ENCODE measurements at places on chromosomes 1 and 21.

- DNase-seq = no peak
These were observed 173.7 kb downstream of the KCNJ6 start for GRCh38 chr21:37742532-37742931.

GRCh38 chr1:30183895-30184294 is 539.5 kb downstream of the MATN1 start:
- DNase-seq = no peak

GRCh38 chr1:39047374-39048229 is 21.5 kb downstream of the NDUFS5 start:
- no peak for DNase-seq

DNA sequence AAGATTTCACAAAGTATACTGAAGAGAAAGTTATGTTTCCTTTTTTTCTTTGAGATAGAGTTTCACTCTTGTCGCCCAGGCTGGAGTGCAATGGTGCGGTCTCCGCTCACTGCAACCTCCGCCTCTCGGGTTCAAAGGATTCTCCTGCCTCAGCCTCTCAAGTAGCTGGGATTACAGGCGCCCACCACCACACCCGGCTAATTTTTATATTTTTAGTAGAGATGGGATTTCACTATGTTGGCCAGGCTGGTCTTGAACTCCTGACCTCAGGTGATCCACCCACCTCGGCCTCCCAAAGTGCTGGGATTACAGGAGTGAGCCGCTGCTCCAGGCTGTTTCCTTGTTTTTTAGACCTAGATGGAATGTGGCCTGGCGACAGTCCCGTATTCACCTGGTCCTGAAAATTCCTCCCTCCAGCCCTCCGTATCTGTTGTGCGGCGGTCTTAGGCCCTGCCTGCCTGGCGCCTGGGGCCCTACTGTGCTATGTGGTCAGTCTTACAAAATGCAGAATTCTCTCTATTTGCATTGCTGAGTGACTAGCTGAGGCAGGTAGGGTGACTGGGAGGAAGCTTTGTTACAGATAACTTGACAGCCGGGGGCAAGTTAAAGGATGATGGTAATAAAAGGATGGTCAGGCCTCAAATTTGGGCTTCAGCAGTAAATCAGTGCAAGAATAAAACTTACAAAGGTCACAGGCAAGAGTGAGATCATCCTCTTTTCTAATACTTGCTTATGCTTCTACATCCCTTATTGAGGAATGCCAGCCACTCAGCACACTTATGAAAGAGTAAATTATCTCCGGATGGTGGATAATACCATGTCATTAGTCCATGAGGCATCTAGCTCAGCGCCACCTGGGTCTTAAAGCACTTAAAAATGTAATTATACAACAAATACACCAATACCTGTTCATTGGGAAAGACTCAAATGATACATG is 30.3 kb downstream of the PARK7 start:
- DNase-seq = no peak

DNA sequence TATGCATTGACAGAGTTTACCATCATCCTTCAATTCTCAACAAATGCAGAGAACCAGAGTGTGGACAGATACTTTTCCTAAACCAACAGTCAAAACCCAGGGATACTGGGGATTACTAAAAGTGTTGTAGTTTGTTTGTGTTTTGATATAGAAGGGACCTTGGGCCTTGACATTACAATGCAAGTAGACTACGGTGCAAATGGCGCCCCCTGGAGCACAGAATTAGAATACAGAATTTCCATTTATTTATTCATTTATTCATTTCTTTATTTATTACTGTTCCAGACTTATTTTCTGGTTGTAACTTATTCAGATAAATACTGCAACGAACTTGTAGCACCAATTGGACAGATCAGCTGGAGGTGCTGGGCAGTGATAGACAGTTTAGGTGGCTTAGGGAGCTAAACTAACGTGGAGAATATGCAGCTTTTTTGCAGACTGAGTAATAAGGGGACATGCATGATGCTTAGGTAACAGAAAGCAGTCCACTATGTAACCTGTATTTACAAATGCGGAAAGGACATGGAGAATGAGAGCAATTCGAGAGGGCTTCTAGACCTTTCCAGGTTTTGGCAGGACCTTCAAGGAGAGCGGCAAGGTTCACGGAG is 42.6 kb downstream of the KIRREL1 start:
- DNase-seq = no peak

DNA sequence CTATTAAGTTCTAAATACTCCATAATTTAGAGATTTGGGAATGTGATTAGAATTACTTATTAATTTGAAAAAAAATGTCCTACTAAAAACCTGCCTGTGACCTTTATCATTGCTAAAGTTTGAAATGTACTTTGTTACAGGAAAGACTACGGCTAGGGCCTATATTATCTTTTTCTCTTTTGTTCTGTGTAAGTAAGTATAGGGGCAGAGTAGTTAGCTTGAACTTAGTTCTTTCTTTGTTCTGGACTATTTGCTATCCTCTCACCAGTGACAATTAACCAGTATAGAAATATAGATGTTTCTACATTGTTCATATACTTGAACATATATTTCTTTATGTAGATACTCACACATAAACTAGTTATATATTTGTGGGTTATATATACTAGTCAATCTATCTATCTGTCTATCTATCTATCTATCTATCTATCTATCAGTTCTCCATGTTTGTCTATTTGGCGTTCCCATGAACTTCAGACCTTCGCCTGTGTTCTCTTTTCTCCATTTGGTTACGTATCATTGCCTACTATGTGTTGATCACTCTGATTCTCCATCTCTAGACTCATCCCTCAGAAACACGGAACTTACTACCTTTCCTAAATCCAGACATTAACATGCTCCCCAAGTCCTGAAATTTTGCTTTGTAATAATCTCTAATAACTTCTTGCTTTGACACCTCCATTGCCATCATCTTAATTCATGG is 3.3 kb downstream of the PTPRC start:
- no peak for DNase-seq

DNA sequence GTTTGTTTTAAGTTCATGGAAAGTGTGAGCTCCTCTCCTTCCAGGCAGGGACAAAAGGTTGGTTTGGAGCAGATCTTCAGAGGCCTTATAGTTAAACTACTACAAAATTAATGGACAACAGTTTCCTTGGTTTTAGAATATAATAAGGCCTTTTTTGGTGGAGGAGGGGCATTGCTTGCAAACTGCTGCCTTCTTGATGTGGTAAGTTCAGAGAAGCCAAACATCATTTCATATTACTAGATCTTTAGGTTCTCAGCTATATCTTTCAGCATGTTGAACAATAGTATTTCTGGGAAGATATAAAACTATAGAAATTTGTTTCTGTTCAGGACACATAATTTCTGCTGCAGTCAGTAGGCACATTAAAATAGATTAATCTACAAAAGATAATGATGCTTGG is 97.8 kb upstream of the B3GALT2 start:
- DNase-seq = no peak

GRCh38 chr21:35603494-35603893 is 456.8 kb downstream of the SETD4 start:
- DNase-seq = no peak

DNA sequence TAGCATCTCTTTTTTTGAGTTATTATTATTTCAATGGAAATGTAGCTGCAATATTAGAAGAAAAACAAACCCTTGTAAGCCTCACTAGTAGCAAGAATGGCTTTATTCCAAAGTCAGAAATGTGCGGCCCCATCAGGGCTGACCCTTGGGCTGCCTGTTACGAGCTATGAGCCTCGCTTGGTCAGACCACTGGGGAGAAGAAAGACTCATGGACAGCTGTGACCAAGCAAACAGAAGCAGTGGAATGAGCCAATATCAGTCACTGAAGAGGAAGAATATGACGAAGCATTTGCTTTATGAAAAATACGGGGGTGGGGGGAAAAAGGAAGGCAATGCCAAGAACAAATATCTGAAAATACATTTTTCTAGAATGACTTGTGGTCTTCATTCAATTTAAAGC is 504.5 kb downstream of the LMO4 start:
- DNase-seq = no peak

DNA sequence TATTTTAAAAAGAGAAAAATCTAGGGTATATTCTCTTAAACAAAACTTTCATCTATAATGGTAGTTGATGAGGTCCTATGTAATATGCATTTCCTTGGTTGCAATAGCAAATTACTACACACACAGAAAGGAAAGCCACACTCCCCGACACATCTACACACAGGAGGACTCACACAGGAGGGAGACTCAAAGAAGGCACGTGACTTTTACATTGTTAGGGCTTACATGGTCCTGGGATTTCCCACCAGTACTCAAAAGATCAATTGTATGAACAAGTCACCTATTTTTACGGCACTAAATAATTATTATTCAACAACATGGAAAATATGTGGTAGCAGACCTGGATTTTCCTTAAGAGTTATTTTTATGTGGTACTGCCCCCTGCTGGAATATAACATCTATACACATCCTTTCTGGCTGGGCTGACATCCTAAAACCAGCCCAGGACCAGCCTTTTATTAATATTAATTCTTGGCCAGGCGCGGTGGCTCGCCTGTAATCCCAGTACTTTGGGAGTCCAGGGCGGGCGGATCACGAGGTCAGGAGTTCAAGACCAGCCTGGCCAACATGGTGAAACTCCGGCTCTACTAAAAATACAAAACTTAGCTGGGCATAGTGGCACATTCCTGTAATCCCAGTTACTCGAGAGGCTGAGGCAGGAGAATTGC is 33.9 kb upstream of the LGALS8 start:
- DNase-seq = peak; percentile 37

- DNase-seq = no peak
These were observed 323.8 kb downstream of the AMY1C start for GRCh38 chr1:104073463-104073902.

DNA sequence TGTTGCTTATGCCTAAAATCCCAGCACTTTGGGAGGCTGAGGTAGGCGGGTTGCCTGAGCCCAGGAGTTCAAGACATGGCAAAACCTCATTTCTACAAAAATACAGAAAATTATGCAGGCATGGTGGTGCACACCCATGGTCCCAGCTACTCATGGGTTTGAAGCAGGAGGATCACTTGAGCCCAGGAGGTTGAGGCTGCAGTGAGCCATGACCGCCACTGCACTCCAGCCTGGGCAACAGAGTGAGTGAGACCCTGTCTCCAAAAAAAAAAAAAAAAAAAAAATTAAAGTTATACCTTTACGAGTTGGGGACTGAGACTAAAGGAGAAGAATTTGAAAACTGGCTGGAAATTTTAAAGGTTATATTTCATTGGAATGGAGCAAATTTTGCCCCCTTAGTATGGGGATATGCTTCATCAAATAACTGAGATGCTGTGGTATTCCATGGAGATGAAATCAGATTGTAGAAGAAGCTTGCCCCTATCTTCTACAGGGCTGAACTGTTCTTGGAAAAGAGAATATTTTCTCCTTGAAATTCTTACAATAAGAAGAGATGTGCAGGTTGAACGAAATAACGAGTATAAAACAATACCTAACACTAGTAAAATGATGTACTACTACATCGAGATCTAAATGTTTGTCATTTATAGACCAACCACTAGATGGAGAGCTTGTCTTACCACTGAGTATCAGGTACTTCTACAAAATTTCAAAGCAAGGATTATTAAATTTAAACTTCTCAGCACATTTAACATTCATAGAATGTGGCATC is 34.9 kb upstream of the SCYL3 start:
- peak; percentile 37 for DNase-seq

DNA sequence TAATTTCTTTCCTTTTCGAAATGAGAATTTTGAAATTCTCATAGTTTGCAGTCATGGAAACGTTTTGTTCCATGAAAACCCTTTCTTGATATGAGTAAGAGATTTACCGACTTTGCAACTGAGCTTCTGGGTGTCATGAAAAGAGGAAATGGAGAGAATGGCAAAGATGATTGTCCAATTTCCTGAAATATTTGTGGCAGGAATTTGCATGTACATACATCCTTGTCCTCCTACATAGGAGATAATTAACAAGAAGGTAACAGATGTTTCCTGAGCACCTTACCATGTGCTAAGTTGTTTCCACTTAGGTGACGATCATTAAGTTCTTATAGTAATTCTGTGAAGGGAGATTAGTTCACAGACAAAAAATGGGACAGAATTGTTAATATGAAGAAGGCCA is 170.7 kb downstream of the NEGR1 start:
- DNase-seq = no peak

GRCh38 chr21:41317458-41317857 is 857 bp downstream of the FAM3B start:
- no peak for DNase-seq

DNA sequence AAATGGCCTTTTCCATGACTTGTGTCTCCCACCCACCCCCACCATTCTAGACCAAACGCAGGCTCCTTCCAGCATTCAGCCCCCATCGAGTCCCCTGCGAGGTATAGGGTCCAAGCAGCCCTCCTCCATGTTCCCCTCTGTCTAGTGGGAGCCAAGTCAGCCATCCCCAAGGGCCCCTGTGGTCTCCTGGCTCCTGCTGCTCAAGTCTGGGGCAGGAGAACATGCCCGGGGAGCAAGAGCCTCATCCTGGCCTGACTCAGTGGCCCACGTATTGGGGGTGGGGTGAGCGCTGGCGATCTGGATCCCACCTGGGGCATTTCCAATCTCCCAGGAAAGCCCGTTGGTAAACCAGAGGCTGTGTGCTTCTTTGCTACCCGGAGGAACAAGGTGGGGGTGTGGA is 4.1 kb upstream of the PRDM16 start:
- DNase-seq = no peak

GRCh38 chr1:115425442-115425841 is 87.4 kb upstream of the NGF start:
- DNase-seq = no peak

DNA sequence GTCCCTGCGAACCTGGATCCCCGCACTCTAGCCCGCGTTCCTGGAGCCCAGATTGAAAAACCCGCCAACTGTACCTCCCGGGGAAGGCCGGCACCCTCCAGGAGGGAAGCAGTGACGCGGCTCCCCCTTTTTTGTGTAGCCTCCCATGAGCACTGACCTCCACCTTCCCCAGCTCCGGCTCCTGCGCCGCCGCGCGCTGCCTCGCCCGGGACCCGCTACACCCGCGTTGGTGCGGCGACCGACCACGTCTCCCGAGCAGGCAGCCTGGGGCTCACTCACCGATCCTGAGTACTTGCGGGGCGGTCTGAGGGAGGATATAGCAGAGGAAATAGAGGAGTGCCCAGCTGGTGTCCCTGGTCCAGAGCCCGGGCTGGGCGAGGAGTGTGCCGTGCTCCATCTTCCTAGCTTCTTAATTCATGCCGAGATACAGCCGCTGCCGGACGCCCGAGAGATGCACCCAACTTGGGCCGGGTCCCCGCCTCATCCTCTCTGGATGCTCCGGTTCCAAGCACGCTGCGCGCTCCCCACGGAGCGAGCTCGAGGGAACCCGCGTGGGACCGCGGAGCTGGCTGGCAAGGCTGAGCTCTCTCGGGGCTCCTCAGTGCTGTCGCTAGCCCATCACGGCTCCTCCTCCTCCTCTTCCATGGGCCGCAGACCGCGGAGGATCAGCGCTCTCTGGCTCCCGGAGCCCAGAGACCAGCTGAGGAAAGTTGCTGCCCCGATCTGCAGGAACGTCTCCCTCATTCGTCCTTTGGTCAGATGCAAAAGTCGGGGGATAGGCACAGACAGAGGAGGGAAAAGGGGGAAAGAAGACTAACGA is 482 bp downstream of the GRIK1 start:
- peak; percentile 35 for DNase-seq

All from SHP77 (cell line).